ENCODE measurements at places on chromosomes 4 and X.

DNA sequence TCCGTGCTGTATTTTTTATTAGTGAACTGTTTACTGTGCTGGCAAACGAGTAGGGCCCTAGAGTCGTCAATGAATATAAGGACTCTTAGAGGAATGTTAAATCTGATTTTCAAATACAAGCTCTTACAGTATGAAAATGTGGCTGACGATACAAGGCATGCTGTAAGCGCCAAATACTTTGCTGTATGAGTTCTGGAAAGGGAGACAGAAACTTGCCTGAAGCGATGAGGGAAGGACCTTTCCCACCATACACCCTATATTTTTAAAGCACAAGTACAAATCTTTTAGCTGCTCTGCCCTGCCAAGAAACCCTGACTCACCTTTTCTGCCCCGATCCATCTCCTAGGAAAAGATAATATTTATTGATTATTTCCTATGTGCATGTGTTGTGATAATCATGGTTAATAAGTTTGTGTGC is 15.7 kb upstream of the RUFY3 start:
- DNase-seq, result no peak

GRCh38 chr4:20297783-20298182 is 46.1 kb downstream of the SLIT2 start:
- no peak for DNase-seq

DNA sequence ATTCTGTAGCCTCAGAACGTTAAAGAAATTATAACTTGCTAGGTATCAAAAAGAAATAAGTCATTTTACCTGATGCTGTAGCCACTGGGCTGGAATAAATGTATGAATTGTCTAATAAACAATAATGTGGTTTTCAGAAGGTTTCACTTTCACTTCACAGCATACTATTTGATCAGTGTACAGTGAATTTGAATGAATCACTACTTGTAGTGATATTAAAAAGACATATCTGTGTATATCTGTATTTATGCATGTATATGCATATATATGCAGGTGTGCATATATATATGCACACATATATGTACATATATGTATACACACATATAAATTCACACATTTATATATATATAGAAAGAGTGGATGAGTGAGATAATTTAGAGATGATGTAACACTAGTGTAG is 440.0 kb upstream of the PCDH10 start:
- DNase-seq, result no peak

DNA sequence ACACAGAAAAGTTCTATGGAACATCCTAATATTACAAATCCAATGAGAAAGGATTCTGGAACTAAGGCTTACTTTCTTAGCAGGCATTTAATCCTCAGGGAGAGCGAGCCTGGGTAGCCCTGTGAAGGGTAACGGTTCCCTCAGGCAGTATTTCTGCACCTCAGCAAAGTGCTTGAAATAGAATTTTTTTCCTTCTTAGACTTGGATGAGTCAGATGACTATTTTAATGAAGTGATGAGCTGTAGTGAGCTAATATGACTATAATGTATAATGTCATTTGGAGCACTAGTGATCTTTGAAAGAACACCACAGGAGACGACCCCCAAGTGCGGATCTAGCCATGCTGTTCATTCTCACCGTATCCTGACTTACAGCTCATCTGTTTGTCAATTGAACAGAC is 493.0 kb upstream of the FAM241A start:
- no peak for DNase-seq

DNA sequence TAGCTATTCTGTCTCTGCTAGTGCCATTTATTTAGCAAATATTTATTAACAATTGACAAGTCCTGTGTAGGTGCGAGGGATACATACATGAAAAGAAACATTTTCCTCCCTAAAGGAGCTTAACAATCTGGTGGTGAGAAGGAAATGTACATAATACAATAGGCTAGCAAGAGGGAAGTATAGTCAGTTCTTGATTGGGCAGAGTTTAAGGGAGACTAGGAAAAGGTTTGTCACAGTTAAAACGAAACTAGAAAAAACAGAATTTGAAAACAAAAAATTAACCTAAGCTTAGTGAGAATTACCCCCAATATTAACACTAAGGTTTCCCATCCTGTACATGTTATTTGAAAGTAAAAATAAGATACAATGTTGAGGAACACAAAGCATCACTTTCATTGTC is 8.6 kb upstream of the MAML3 start:
- DNase-seq, result no peak

- DNase-seq, result no peak
Measured at GRCh38 chr4:105140684-105141490, 5.8 kb upstream of the TET2 start.

- DNase-seq, result no peak
Measured at GRCh38 chr4:122508083-122508482, 51.6 kb upstream of the IL2 start.

- no peak for DNase-seq
Measured at GRCh38 chrX:79243691-79244090, 99.2 kb downstream of the GPR174 start.

DNA sequence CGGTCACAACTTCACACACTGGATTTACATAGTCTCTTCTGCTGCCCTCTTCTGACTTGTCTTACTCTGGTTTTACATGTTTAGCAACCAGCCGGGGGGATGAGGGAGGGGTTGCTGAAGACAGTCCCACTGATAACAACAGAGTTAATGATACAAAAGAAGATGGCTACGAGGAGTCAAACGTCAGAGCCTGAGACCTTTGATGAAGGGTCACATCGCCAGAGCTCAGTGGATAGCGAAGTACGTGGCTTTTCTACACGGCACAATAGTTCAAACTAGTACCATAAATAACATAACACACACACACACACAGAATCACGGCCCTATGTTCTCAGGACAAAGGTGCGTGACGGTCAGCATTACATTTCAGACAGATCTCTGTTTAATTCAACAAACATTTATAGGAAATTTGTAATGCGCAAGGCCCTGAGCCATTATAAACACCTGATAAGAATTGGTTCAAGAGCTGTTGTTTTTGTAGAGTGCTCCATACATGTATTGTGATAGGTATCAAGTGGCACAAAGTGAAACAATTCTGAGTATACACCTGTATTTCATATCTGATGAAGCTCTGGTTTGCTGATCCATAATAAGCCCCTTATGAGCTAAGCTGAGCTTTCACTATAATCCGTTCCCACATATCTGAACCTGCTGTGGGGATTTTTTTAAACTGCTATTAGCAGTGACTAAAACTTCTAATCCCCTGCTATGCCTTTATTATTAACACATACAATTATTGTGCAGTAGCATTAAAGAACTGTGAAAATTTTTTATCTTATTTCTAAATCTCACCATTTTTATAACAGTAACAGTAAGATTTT is 100.0 kb downstream of the NR3C2 start:
- DNase-seq, result no peak

GRCh38 chr4:66284991-66285451 is 614.7 kb upstream of the EPHA5 start:
- no peak for DNase-seq

- no peak for DNase-seq
Measured at GRCh38 chr4:22458098-22458497, 57.8 kb downstream of the ADGRA3 start.

DNA sequence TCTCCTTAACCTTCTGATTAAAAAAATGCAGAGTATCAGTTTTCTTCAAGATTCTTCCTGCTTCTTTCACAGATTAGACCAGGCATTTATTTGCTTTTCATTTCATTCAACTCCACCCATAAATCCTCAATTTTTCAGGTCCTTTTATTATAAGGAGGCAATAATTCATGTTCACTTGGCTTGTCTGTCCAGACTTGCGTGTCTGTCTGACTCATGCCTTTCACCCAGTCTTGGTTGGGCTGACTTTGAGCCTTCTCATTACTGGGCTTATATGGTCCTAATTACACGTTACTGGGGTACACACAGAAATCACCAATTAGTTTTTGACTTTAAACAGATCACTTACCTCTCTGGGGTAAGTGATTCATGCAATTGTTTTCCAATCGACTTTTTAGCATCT is 48.8 kb upstream of the GALNT7 start:
- no peak for DNase-seq

DNA sequence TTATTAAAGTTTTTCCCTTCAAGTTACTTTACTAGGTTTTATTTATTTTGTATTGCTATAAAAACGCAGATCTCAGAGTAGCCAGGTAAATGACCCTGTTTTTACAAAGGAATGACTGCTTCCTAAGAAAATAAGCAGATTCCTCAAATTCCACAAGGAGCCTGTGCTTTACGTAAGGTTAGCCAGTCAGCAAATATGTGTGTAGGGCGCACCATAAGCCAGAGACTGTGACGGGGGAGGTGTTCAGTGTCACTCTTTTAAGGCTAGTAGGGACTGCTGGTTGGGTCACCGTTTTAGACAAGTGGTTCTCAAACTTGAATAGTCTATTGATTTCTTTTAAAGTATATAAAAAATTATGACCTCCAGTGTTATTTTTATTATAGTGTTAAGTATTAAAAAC is 119.9 kb downstream of the ANK2 start:
- peak; percentile 13 for DNase-seq

DNA sequence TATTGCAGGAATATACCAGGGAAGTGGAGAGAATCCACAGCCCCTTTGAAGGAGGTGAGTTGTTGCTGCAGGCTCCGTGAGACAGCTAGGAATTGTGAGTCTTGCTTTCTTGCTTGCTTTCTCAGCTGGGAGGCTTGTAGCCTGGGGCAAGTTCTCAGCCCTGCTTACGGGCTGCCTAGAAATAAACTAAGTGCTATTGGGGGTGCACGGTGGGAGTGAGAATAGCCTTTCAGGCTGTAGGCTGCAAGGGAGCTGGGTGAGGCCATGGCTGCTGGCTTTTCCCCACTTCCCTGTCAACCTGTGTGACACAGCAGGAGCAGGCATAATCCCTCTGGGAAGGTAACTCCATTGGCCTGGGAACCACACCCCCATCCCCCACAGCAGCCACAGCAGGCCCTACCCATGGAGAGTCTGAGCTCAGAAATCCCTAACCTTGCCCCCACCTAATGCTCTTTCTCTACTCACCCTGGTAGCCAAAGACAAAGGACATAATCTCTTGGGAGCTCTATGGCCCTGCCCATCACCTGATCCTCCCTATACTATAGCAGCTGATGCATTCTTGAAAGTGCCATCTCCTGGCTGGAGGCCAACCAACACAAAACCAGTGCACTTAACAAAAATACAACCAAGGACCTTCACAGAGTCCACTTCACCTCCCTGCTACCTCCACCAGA is 113.0 kb downstream of the MMRN1 start:
- DNase-seq, result no peak

DNA sequence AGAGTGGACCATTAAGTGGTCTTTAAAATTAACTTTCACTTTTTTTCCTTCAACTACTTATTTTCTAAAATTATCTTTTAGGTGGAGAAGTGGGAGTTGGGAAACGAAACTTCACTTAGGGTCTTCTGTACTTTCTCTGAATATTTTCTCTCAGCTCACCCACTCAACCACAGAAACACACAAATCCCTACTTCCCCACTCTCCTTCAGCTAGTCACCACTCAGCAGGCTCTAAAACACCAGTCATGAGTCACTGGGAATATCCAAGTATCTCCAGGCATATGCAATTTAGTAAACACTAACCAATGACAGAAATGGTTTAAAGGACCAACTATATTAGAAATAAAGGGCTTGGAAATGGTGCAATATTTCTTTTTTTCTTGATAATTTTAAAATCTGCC is 153.0 kb upstream of the RPS6KA6 start:
- no peak for DNase-seq

- no peak for DNase-seq
Measured at GRCh38 chrX:9821572-9821971, 35.3 kb downstream of the SHROOM2 start.

DNA sequence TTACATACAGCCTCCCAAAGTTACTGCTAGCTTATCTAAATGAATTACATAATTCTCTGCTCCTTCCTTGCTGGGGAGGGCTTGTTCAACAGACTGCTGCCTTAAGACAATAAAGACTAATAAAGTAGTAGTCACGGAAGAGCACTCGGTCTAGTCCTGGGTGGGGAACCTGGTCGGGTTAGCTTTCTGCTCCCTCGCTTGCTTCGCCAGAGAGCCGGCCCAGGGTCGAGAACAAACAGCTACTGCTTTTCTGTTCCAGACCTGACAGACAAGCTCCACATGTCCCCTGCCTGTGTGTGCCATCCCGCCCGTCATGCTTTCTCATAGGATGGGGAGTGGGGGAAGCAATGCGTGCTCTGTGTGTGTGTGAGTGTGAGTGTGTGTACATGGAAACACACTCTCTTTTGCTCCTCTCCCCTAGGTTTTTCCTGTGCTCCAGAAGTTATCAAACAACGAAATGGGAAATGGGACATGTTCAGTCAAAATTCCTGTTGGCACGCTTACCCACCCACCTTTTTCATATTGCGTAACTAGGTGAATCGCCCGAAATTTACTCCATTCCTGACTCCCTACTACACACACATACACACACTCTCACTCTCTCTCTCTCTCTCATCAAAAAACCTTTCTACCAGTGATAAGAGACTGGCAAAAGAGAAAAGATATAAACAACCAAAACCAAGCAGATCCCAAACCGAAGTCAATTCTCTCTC is 1.3 kb downstream of the NPY1R start:
- no peak for DNase-seq
